ENCODE measurements at places on chromosomes 7 and 10.

- DNase-seq: peak; percentile 33
Observed at GRCh38 chr10:115093286-115093775, at the start of gene ATRNL1. ATRNL1 (plus strand) TSS chr10:115093365; CDS start chr10:115093751, 386 bp downstream.

- DNase-seq: no peak
Observed at GRCh38 chr7:106138776-106139175, 26.7 kb upstream of the SYPL1 start.

DNA sequence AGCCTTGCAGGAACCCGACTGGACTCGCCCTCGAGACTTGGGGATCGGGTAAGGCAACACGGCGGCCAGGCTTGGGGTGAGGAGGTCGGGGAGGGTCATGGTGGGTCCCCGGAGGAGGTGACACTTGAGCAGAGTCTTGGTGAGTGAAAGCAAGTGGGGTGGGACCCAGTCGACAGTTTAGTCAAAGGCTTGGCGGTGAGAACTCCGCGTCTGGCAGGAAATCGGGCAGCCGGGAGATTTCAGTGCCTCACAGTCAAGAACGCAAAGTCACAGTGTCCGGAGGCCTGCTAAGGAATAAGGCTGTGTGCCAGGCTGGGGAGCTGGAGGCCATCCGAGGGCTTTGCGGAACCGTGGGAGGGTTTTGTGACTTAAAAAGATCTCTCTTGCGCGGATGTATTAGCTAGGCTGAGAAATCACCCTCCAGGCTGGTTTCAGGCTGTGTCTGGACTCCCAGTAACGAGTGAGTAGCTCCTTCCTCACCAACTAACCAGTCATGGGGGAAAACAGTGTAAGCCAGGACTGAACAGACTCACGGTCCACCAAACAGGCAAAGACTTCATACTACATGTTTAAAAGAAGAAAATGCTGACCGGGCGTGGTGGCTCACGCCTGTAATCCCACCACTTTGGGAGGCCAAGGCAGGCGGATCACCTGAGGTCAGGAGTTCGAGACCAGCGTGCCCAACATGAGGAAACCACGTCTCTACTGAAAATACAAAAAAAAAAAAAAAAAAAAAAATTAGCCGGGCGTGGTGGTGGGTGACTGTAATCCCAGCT lies 613 bp downstream of the AP5Z1 start:
- peak; percentile 66 for DNase-seq

DNA sequence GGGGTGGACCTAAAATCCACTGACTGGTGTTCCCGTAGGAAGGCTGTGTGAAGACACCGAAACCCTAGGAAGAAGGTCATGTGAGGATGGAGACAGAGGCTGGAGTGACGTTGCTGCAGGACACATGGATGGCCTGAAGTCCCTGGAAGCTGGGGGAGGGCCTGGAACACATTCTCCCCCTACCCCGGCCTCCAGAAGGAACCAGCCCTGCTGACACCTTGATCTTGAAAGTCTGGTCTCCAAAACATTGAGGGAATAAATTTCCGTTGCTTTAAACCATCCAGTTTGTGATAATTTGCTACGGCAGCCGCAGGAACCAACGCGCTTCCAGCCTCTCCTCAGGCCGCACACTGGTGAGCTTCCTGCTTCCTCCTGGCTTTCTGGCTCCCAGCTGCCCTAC lies 288.2 kb downstream of the GLRX3 start:
- no peak for DNase-seq

DNA sequence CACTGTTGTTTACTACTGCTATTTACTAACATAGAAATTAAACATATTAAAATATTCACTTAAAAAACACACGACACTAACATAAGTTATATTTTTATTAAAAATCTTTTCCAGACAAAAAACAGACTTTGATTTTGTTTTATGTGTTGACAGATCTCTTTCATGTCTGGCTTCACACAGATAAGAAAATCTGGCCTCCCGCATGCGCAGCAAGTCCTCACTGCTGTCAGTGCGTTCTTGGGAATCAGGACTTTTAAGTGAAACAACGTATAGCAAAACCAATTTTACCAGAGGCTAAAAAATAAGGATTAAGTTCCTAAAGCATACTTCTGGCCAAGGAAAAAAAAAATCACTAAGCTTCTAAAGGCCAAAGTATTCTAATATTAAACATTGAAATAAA lies 1.2 kb upstream of the IDI1 start:
- DNase-seq: peak; percentile 15

DNA sequence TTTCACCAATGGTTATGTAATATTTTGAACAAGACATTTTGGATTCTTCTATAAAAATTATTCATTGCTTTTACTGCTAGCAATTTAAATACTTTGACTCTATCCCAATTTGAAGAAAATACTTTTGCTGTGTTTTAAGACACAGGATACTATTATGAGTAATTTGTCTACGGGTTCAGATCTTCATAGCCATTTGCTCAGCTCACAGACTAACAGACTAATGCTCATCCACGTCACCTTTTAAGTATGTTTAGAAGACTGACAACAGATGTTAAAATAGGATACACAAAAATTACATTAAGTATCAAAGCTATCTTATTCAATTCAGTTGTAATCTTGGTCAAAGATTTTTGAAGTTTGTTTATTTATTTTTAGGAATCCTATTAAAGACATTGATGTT lies 251.3 kb upstream of the CHRM2 start:
- peak; percentile 69 for DNase-seq

- DNase-seq: no peak
Observed at GRCh38 chr10:37774351-37774750, 83.1 kb downstream of the ZNF248 start.

DNA sequence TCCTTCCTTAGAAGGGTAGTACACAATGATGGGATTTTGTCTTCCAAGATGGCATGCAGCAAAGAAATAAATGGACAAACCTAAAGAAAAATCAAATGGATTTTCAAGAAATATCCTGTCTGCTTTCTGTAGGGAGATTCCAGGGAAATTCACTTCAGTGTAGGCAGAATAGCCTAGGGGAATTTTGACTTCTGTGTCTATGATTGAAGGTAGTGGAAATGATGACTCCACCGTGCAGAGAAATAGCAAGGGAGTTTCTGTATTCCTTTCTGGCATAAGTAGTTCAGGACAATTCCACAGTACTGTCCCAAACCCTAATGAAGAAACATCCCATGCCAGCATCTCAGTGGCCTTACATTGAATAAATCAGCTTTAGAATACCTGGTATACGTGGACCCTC lies 9.5 kb downstream of the ATOH7 start:
- no peak for DNase-seq

- DNase-seq: no peak
Observed at GRCh38 chr10:70820976-70821750, 5.4 kb downstream of the SGPL1 start.

GRCh38 chr7:135925210-135925609 lies 51.9 kb downstream of the MTPN start:
- DNase-seq: no peak

- DNase-seq: peak; percentile 39
Observed at GRCh38 chr7:55246171-55246570, 119.0 kb upstream of the LANCL2 start.

- no peak for DNase-seq
Observed at GRCh38 chr10:8577686-8578085, 523.2 kb downstream of the GATA3 start.

GRCh38 chr10:47404937-47405336 lies 20.8 kb upstream of the ZNF488 start:
- no peak for DNase-seq

DNA sequence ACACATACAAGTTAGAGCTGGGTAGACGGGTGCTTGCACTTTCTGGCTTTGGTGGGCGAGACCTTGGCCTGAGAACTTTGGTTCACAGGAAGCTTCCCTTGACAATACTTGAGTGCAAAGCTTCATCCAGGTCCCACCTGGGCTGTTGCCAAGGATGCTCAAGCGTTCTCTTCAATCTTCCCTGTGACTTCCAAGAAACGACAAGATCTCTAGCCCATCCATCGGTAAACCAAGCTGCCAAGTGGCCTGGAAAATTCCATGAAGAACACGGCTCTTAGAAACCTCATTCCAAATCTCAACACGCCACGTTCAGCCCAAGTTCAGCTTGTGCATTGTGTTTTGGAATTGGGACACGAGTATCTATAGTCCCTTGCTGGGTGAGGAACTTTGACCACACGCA lies 84.7 kb downstream of the CHST15 start:
- DNase-seq: no peak

GRCh38 chr7:141053626-141054025 lies 20.2 kb upstream of the TMEM178B start:
- peak; percentile 29 for DNase-seq

DNA sequence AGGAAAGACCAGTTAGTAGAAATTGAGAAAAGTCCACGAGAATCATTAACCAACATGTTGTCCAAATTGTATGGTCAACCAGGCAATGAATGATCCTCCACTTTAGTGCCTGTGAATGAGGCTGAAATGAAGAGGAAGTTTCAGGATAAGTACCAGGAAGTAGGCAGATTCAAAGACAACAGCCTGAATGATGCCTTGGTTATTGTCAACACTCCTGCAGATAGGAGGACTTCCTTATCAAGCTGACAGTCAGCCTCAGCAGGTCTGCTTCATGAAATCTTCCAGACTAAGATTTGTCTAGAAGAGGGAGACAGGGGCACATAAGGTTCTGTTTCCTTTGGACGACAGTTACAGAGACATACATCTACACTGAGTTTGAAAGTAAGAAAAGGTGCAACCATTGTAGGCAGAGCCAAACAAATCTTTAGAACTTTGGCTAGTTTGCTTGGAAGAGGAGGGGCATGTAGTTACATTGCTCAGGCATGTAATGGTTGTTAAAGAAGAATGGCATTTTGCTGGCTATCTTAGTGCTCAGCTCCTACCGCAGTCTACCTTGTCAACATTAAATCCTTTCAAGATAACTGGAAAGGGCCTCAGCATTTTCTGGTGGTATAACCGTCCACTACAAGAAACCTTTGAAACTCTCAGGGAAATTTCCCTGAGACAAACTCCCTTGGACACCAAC lies 81.4 kb downstream of the ABI1 start:
- DNase-seq: no peak

DNA sequence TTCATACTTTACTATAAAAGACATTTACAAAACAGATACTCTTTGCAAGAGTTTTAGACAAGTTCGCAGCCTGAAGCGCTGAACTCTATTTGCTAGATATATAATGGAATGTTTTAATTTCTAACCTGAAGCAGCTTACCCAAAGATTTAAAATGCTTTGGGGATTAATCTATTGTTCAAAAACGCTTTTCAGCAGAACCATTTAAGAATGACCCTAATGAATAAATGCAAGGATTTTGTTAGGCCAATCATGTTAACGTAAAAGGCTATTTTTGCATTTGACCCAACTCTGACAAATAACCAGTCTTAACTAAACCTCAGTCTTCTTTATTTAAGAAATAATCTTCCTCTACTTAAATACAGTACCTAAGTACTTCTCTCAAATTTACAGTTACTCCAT lies 406.7 kb upstream of the POT1 start:
- no peak for DNase-seq

DNA sequence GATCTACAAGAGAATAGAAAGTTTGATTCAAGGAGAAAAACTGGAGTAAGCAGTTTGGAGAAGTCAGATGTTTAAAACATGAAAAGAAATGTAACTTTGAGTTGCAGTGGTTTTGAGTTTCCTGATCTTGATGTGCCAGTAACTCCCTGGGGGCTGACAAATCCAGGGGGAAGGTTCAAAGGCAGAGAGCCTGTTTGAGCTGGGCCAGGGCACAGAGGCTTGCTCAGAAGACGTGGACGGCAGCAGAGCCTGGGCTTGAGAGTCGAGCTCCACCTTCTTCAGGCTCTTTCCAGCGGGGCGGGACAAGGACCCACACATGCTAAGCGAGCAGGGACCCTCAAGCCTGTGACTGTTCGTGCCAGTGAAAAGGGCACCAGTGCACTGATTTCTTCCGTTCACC lies 176.2 kb downstream of the MGMT start:
- DNase-seq: no peak

DNA sequence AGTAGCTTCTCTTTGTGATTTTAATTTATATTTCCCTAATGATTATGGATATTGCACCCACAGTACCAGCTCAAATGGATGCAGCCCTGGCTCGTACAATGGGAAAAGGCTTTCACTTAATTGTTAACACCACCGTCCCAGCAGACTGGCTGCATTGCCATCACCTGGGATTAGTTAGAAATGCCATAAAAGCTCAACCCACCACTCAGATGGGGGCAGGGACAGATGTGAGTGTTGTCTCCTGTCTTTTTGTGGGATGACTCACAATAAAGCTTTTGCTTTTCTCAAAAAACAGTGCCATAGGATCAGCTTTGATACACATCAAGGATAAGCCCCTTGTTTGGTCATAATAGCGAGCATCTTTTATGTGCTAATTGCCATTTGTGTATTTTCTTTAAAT lies 729.1 kb downstream of the TNS3 start:
- DNase-seq: no peak

DNA sequence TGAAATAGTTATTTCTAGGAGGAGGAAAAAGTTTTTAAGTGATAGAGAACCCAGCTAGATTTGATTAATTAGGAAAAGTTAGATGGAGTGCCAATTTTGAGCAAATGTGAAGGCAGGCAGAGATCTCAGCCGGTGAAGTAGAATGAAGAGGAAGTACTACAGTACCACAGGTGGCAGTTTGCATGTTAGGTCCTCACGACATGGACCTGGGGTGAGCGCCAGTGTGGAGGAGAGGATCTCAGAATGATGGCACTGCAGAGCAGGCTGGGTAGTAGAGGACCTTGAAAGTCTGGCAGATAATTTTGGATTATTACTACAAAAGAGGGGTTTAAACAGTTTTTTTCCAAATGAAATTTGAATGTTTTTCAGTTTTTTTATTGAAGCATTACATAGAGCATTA lies 81.1 kb downstream of the GNAI1 start:
- DNase-seq: no peak

DNA sequence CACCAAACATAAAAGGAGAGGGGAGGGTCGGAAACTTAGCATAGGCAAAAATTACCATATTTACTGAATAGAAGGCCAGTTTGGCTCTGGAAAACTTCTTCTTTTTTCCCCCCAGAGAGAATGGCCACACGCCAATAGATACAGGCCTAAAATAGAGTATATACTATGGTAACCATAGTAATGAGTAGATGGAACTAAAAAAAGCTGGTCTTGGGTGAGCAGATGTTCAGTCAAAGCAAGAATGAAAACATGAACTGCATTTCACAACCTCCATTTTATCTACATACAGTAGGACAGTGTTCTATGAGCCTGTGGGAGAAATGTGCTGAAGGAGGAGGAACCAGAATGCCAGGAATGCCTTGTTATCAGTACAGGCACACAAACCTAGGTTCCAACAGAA lies 141.7 kb upstream of the SEMA3A start:
- no peak for DNase-seq

- DNase-seq: peak; percentile 95
Observed at GRCh38 chr7:2104107-2104710, 128.5 kb downstream of the MAD1L1 start.

- DNase-seq: no peak
Observed at GRCh38 chr7:1539181-1539881, 8.8 kb downstream of the MAFK start.

Data from ELR (cell line).